Activated effector memory CD4-positive, alpha-beta T cell treated with Interleukin-2 at 50 U/mL for 16 hours (primary cell): ENCODE measurements at places on chromosomes 12 and 14.

- no peak for DNase-seq
Observed at GRCh38 chr12:127161466-127161865, 1105.5 kb upstream of the TMEM132C start.

GRCh38 chr12:69984241-69984640 lies 159.2 kb downstream of the MYRFL start:
- no peak for DNase-seq

- DNase-seq: peak; percentile 33
Observed at GRCh38 chr12:68175557-68176061, 16.1 kb upstream of the IFNG start.

DNA sequence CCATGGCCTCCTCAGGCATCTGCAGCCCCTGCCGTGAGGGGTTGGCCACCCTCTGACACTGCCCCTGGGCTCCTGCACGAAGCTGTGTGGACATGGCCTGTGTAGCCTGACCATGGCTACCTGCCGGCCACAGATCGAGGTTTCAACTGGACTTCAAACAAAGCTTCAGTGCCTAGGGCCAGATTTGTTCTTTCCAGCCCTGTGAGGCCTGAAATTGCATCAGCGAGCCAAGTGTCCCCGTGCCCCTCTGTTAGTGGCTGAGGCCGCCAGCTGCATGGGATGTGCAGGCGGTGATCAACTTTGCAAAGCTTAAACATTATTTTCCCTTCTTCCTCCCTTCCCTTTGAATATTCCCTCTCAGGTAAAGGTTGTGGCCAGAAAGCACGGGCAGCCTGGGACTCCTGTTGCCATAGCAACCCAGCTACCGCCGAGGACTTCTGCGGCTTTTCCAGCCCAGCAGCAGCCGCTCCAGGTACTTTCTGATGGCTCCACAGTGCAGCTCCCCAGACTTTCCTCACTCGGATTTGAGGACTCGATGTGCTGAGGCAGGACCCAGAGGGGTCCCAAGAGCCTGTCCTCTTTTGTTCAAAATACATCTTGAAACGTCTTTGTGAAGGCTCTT lies 35.8 kb downstream of the DDX51 start:
- DNase-seq: no peak

DNA sequence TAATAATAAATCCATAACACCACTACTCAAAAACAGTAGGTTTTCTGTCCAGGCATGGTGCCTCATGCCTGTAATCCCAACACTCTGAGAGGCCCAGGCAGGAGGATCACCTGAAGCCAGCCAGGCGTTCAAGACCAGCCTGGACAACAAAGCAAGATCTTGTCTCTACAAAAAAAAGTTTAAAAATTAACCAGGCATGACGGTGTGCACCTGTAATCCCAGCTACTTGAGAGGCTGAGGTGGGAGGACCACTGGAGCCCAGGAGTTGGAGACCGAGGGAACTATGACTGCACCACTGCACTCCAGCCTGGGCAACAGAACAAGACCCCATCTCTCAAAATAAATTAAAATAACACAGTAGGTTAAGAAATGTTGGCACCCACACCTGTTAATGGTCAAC lies 44.5 kb upstream of the AP4S1 start:
- DNase-seq: no peak

DNA sequence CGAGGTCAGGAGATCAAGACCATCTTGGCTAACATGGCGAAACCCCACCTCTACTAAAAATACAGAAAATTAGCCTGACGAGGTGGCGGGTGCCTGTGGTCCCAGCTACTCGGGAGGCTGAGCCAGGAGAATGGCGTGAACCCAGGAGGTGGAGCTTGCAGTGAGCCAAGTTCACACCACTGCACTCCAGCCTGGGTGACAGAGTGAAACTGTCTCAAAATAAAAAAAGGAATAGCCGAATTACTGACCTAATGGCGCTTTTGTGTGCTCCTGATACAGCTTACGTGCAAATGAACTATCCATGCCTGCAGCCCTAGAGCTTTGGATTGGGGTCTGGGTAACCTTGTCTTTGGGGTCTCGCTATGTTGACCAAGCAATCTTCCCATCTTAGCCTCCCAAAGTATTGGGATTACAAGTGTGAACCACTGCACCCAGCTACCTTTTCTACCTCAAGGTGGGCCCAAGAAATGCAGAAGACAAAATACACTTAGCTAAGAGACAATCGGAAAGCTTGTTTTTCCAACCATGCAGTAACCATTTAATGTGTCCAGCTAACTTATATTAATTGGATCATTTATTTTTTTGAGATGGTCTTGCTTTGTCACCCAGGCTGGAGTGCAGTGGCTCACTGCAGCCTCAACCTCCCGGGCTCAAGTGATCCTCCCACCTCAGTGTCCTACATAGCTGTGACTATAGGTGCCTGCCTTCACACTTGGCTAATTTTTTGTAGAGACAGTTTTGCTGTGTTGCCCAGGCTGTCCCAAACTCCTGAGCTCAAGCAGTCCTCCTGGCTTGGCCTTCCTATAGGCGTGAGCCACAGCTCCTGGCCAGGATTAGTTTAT lies 5.5 kb downstream of the PABPN1 start:
- DNase-seq: no peak
